Stimulated activated CD4-positive, alpha-beta T cell treated with anti-CD3 and anti-CD28 coated beads, Interleukin-15, amount 100 ng/mL, for 1 hour (primary cell): ENCODE measurements at places on chromosomes 5 and 9.

GRCh38 chr9:86674487-86674886 is 272.8 kb downstream of the GAS1 start:
- DNase-seq: no peak

DNA sequence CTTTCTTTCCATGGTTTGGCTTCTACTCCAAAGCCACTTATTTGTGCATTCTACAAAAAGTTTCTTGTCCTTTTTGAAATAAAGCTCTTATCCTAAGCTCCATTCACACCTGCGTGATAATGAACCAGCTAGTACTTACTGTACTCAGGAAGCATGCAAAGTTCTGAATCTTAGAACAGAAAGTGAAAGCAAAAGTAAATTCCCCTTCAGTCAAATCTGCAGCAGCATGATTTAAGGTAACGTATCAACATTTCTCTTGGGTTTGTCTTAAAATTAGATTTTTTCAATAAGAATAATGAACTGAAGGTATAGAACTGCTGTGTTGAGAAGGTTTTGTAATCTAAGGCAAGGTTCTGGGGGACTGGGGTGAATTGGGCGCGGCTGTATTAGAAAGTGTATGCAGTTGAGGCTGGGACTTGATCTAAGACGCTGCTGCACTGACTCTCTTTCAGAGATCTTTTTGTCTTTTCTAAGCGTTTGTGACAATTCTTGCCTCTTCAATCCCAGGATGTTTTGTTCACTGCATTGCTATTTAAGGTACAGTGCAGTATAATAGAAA is at the start of gene ERAP2:
Gene ERAP2 (plus strand): TSS at position 209 of the 559 bp plus-strand sequence. CDS start 3,186 bp downstream, outside the sequence.
- no peak for DNase-seq

DNA sequence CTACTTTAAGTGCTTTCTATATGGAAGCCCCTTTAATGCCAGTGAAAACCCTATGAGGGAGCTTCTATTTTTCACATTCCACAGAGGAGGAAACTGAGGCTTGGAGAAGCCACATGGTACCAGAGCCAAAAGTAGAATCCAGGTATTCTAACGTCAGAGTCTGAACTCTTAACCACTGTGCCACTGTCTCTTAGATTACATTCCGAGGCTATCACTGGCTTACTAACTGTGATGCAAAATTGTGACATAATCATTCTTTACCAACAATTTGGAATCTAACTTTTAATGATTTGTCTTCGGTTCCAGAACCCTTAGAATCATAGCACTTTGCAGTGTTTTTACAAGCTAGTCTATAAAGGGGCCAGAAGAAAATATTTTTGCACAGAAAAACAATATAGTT is 59.2 kb downstream of the SLC1A3 start:
- no peak for DNase-seq

DNA sequence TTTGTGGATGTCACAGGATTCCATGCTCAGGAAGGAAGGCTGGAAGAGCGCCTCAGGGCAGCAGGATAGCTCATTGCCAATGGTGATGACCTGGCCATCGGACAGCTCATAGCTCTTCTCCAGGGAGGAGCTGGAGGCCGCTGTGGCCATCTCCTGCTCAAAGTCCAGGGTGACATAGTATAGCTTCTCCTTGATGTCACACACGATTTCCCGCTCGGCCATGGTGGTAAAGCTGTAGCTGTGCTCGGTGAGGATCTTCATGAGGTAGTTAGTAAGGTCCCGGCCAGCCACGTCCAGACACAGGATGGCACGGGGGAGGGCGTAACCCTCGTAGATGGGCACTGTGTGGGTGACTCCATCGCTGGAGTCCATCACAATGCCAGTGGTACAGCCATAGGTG is 24.3 kb upstream of the RAPGEF6 start:
- DNase-seq: no peak

- DNase-seq: no peak
Observed at GRCh38 chr5:51242456-51242855, 140.8 kb upstream of the ISL1 start.

DNA sequence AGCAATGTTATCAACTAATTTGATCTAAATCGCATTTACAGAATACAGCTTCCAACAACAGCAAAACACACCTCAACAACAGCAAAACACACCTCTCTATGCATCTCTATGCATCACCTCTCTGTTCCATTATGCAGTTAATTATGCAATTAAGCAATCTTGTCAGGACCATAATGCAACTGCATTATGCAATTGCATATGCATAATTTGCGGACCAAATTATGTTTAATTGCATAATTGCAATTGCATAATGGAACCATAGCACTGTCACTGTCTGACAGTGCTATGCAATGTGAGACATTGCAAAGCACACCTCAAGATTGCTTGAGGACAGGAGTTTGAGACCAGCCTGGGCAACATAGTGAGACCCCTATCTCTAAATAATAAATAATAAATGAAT is 80.4 kb upstream of the PRSS3 start:
- no peak for DNase-seq

DNA sequence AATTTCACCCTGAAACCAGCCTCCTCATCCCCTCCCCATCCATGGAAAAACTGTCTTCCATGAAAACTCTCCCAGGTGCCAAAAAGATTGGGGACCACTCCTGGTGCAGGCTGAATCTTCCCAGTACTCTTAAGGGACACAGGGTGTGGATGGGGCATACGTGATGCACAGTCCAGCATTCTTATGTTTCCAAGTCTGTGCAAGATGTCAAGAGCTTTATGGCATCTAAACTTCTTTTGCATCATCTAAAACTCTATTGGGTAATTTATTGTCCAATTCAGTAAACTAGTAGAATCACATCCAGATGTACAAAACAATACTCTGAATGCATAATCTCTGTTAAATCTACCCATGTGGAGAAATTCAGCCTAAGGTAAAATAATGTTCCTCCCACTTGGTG is 9.3 kb upstream of the FGD3 start:
- DNase-seq: no peak

GRCh38 chr5:83077662-83078261 is 415 bp downstream of the XRCC4 start:
- DNase-seq: no peak

DNA sequence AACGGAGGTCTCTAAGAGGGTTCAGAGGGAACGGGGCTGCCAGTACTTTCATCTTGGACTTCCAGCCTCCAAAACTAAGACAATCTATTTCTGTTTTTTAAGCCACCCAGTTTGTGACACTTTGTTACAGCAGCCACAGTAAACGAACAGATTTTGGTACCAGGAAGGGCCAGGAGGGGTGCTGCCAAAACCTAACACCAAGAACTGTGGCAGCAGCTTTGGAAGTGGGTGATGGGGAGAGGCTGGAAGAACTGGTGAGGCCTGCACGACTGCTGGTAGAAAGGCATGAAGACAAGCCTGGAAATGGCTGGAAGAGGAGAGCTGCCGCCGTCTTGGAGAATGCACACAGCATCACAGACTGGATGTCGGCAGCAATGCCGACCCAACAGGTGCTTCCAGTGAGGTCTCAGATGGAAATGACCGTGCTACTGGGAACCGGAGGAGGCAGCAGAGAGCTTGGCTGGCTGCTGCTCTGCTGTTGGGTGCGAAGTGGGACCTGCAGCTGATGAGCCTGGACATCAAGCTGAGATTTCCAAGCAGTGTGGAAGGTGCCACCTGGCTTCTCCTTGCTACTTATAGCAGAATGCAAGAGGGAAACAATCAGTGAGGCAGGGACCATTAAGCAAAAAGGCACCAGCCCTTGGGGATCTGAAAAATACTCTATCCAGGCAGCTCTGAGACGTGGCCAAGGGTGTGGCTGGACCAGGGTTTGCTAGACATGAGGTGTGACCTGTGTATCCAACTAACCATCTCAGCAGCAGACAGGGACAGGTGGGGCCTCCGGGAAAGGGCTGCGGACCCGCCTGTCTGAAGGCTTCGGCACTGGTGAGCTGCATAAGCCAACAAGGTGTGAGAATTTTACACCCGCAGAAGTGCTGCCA is 4.7 kb upstream of the TMEM210 start:
- DNase-seq: no peak

GRCh38 chr9:136516191-136516654 is 29.6 kb downstream of the NOTCH1 start:
- DNase-seq: no peak

GRCh38 chr9:127351182-127352166 is 45.5 kb upstream of the SLC2A8 start:
- no peak for DNase-seq
